ENCODE measurements at places on chromosomes 2 and 18.

GRCh38 chr2:12177455-12178288, 431.2 kb downstream of the LPIN1 start:
- DNase-seq: no peak

DNA sequence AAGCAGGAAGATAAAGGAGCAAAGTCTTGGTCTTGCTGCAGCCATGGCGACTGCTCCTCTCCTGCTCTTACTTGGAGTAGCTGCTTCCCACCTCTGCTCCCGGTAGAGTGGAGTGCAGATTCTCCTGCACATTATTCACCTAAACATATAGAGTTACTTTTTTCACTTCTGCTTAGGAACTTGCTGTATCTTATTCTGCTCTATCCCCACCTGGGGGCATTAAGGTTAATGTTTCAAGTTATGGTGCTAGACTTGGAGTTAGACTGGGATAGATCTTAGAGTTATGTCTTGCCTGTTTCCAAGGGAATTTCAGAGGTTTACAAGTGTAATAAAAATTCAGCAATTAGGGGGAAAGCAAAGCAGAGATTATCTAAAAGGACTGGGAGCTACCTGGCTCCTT, 144.2 kb downstream of the SETBP1 start:
- DNase-seq: no peak

- DNase-seq: no peak
Measured at GRCh38 chr2:71517851-71518250, 64.5 kb downstream of the DYSF start.

DNA sequence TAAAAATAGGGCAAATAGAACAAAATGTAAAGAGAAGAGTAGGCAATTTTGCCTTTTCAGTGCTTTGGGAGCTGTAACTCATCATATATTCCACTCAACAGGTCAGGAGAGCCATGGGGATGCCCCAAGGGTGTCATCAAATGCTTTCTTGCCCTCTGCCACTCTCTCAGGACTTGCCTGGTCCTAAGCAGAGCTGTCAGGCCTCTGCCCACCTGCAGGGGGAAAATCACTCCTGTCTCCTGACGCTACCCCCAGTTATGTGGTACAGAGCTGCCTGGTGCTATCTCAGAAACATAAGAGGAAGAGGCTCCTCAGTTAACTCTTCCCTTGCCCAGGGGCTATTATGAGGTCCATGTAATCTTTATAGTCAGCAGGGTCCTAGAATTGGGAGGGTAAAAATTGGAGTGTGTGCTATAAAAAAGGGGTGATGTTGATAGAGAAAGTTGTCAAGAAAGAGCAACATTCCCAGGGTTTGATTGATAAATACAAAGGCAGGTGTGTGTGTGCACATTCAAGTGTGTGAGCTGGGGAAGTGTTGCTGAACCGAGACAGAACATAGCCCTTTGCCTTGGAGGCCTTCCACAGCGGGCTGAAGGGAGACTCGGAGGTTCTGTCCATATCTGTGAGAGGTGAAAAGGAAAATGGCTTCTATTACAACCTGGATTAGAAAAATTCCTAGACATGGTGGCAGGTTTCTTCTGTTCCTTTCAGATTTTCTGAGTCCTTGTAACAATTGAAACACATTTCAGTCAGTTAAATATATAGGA, 25.4 kb downstream of the PTPRM start:
- DNase-seq: no peak

- no peak for DNase-seq
Measured at GRCh38 chr2:127580167-127581049, 44.9 kb downstream of the MYO7B start.

DNA sequence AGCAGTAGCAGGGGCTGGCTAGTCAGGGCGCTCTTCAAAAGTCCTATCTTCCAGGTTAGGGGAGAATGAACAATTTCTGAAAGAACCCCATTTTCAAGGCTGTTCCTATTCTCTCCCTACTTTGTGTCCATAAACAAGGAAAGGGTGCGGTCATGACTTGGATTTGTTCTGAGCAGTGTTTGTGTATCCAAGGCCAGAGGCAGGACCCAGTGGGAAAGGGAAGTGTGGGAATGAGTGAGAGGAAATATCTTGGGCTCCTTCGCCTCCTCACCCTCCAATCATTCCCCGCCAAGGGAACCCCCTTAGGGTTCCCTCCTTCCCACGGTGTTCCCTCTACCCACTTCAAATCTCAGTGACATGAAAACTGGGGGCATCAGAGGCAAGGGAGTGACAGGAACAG, 25.5 kb upstream of the SPTBN1 start:
- no peak for DNase-seq

- no peak for DNase-seq
Measured at GRCh38 chr2:63432373-63432772, 155.9 kb downstream of the WDPCP start.

GRCh38 chr2:12168791-12169388, 422.5 kb downstream of the LPIN1 start:
- no peak for DNase-seq

DNA sequence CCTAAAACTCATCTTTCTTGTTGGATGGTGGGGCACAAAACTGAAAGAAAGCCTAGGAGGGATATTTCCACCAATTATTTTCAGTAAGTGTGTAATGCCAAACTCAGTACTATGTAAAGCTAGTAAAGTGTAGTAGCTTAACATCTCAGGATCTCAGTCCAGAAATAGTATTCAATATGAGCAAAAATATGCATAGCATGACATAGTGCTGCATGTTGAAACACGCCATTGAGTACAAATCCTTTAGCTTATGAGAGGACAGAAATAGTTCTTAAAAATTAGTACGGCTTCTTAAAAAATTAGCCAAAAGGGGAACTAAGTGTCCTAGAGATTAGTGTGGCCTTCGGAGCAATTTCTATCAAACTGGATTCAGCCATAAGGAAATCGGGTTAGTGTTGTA, 21.7 kb upstream of the ATL2 start:
- DNase-seq: no peak

DNA sequence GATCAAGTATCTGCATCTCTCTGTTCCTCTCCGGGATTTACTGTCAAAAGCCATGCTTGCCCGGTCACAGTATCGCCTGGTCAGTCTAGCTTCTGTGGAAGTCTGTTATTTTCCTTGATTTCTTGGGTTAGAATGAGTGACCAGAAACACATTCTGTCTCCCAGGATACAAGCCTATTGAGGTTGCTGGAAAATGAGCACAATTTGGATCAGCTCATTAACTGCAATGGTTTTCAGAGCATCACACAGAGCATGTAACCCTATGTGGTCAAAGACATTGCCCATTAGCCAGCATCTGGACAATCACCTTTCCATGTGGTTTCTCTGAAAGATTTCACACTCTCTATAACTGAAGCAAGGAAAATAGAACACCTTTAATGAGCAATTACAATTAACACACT, 124.2 kb upstream of the FAM98A start:
- no peak for DNase-seq

DNA sequence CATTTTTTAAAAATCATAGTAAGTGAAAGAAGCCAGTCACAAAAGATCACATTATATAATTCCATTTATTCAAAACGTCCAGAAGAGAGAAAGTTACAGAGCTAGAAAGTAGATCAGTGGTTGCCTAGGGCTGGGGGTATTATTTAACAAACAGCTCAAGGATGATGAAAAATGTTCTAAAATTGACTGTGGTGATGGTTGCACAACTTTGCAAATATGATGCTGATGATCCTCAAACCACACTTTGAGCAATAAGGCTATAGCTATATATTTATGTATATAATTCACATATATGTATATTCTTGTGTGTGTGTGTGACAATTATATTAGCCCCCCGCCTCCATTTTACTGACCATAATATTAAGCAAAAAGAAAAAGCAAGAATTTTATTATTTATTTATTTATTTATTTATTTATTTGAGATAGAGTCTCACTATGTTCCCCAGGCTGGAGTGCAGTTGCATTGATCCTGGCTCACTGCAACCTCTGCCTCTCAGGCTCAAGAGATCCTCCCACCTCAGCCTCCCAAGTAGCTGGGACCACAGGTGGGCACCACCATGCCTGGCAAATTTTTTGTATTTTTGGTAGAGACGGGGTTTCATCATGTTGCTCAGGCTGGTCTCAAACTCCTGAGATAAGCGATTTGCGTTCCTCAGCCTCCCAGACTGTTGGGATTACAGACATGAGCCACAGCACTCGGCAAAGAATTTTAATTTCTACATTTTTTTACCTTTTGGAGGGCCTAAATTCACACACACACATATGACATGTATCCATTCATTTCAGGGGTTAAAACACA, 1.9 kb downstream of the WDR12 start:
- DNase-seq: no peak

- no peak for DNase-seq
Measured at GRCh38 chr2:39996653-39997080, 217.6 kb upstream of the THUMPD2 start.

DNA sequence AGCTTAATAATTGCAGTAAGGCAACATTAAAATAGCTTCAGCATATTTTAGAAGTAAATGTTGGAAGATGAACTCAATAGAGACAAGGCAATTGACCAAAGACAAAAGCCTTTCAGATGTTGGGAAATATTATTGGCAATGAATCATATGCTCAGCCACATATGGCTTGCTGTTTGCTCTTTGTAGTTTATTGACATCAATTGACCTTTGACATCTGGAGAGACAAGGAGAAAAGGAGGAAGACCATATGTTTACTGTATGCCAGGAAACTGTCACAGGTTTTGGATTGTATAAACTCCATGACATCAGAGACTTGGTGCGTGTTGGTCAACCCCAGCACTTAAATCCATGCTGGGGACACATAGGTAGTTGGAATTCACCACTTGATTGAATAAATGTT, 60.6 kb upstream of the SLC16A14 start:
- no peak for DNase-seq

DNA sequence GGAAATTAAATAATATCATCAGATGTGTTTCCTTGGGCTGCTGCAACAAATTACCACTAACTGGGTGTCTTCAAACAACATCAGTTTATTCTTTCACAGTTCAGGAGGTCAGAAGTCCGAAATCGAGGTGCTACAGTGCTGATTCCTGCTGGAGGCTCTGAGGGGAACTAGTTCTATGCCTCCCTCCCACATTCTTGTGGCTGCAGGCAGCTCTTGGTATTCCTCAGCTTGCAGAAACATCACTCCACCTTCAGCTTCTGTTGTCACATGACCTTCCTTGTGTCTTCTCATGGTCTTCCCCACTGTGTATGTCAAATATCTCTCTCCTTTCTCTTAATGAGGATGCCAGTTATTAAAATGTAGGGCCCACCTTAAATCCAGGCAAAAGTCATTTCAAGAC, 29.3 kb upstream of the DCC start:
- no peak for DNase-seq

GRCh38 chr2:96505231-96505889, at the start of gene NEURL3:
Gene NEURL3 (minus strand): TSS chr2:96505357. CDS start chr2:96505286, 71 bp downstream.
- no peak for DNase-seq

- DNase-seq: no peak
Measured at GRCh38 chr2:180177534-180177933, 170.4 kb upstream of the CWC22 start.

DNA sequence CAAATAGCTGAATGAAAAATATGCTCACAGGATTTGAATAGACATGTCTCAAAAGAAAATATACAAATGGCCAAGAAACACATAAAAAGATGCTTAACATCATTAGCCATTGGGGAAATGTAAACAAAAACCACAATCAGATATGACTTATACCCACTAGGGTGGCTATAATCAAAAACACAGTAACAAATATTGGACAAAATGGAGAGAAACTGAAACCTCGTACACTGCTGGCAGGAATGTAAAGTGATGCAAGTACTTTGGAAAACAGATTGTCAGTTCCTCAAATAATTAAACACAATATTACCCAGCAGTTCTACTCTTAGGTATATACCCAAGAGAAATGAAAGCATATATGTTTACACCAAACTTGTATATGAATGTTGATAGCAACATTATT, 213.0 kb downstream of the PHLPP1 start:
- no peak for DNase-seq

DNA sequence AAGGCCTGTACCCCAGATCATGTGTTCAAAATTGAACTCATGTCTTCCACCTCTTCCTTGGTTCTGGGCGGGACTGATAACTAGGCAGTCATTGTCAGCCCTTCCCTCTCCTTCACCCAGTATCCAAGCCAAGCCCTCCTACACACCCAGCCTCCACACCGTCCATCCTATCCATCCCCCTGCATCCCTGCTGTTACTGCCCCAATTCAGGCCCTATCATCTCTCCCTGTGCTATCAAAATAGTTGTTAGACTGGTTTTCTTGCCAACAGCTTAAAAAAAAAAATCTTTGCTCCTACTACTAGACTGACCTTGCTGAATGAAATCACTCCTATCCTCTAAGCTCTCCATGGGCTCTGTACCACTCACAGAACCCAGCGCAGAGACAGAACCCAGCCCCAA, 32.8 kb downstream of the TGFA start:
- DNase-seq: no peak

DNA sequence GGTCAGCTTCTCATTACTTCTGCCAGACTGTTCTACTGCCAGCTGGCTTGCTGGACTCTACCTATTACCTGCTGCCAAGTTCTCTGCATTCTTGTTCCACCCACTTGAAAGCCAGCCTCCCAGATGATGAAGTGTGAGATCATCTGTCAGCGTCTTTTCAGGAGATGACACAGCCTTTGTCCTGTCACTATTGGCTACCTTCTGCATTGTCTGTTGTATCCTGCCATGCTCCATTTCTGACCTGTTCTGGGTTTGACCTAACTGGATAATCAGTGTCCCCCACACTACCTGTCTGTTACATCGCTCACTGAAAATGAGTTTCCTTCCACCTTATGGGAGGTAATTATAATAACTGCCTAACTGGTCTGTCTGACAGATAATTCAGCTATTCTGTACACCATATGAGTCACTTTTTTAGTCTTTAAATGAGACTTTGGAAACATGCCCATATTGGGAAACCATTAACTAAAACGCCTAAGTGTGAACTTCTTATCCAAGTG, 520.6 kb downstream of the METTL4 start:
- DNase-seq: no peak

GRCh38 chr18:25701821-25702220, 349.9 kb upstream of the ZNF521 start:
- DNase-seq: no peak

DNA sequence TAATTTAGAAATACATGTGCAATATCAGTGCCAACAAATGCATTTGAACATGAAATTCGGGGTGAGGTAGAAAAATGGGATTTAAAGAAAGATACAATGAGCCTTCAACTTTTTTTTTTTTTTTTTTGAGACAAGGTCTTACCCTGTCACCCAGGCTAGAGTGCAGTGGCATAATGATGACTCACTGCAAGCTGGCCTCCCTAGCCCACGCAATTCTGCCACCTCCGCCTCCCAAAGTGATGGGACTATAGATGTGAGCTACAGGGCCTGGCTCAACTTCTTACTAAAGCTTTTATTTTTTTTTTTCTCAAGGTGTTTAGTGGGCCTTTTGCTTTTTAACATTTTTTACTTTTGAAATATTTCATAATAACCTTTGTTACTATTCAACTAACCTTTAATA, 365.6 kb downstream of the LRRTM4 start:
- no peak for DNase-seq
